ENCODE measurements at places on chromosomes 4 and X.

DNA sequence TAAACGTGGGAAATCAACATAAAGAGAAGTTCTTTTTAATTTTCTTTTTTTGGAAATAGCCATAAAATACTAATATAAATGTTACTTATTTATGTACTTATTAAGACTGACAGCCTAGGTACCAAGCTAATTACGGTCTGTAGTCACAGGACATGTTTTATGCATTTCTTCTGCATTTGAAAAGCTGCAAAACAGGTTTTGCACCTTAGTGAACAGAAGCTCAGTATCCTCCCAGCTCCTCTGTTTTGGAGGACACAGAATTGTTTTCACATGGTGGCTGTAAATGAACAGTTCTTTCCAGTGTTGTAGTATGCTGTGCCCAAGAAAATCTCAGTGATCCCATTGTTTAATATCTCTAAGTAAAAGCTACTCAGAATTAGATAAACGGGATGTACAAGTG is 1788.0 kb upstream of the TENM3 start:
- DNase-seq = peak; percentile 88

- no peak for DNase-seq
These were observed 47.3 kb downstream of the SETD7 start for GRCh38 chr4:139508581-139509237.

DNA sequence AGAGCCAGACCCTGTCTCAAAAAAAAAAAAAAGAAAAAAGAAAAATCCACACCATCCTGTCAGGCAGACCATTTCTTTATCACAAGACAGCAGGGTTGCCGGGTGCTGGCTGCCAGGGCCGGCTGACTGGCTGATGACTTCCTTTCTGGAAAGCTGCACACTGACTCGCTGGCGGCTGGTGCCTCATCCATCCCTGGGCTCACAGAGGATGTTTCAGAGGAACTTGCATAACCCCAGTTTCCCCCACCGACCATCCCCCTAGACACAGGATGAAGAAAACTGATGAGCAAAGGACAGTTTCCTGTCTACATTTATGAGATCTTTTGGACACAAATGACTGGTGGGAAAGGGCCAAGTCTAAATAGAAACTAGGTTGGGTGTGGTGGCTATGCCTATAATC is 14.1 kb downstream of the HPSE start:
- no peak for DNase-seq

DNA sequence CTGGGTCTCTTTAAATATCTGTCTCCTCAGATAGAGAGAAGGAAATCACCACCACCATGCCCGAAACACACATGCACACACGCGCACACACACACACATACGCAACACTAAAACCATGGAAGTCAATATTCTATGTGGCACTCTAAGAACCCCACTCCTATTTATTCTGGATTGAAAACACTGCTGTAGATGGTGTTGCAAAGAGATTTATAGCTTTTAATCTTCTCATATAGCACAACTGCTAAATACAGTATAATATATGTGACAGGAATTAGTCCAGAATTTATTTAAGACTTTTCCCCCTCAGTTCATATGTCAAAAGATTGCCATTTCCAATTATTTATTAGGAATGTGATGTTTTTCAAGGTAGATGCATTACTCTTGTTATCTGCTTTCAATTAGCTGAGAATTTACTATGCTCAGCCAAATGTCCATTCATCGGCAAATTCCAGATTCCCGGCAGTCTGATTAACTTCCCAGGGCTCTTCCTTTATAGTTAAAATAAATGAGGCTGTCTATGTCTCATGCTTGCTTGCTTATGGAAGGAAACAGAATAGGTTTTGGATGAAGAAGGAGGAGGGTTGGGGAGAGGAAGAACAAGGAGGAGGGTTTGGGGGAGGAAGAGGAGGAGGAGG is 115.4 kb upstream of the NDP start:
- no peak for DNase-seq

DNA sequence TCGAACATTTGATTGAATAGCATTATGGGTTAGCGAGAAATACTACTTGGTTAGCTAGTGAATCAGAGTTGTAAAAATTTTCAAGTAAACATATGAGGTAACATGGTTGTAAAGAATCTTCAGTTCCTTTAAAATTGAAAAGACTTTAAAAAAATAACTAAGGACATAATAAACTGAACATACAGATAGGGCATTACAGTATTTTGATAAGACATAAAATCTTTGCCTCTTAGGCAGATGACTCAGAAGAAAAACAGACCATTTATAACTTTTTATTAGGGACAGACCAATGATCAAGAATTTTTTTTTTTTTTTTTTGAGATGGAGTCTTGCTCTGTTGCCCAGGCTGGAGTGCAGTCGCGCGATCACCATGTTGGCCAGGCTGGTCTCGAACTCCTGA is 43.1 kb downstream of the PNMA5 start:
- no peak for DNase-seq

- no peak for DNase-seq
These were observed 16.5 kb upstream of the KLHL34 start for GRCh38 chrX:21674430-21675186.

GRCh38 chr4:103719105-103719829 is 518 bp downstream of the TACR3 start:
- no peak for DNase-seq

- peak; percentile 34 for DNase-seq
These were observed 7.0 kb upstream of the TXK start for GRCh38 chr4:48141048-48141447.

- no peak for DNase-seq
These were observed 102.8 kb downstream of the INPP4B start for GRCh38 chr4:142743121-142743825.

DNA sequence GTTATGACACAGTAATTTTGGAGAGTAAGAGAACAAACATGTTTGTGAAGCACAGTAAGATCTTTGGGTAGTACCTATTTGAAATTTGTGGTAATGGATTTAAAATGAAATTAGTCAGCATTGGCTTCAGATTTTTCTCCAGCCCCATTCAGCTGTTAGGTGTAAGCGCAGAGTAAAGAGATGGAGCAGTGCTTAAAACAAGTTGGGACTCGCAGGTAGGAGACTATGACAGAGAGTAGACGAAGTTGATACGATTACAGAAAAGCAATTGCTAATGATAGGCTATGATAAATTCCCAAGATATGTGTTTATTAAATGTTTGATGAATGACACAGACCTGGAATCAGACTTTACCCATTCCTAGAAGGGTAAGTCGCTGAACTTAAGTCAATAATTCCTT is 72.6 kb downstream of the CHIC2 start:
- no peak for DNase-seq

DNA sequence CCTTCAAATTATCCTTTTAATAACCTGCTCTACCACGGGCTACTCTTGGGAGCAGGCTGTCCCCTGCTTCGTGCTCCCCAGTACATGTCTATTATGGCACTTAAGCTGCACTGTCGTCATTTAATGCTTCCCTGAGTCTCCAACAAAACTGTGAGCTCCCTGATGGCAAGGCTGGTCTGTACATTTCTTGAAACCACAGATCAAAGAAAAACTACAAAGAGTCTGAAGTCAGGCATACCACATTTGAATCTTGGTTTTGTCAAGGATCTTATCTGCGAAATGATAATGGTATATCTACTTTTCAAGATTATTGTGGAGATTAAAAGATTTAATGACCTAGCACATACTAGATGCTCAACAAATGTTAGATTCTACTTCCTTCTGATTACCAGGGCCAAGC is 45.7 kb downstream of the MAML3 start:
- no peak for DNase-seq

- no peak for DNase-seq
These were observed 34.0 kb downstream of the PPP2R3B start for GRCh38 chrX:352582-353314.

DNA sequence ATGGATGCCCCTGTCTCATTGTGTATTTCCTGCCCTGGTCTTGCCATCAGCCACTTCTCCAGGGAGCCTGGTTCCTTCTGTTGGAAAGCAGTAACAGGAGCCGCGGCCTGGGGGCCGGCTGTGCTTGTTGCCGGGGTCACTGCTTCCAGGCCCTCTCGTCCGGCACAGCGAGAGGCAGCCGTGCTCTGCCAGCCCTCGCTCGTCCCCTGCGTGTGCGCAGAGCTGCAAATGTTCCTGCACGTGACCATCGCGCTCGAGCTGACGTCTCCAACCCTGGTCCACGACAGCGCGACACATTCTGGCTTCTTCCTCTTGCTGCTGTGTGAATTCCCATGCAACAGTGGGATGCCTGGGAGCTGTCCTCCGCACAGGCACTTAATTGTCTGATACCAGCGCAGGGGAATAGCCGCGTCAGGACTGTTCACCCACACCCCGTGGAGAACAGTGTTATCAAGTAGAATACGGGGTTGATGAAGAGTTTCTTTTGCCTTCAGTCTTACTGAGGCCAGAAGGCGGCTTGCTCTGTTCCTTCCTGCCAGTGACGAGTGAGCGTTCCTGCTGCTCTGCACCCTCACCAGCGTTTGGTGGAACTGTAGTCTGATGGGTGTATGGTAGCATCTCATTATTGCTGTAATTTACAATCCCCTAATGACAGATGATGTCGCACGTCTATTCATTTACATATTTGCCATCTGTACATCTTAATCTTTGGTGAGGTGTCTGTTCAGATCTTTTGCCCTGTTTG is 12.3 kb downstream of the PDE6B start:
- no peak for DNase-seq

- DNase-seq = no peak
These were observed 48.6 kb downstream of the PLS3 start for GRCh38 chrX:115609621-115610020.

- DNase-seq = no peak
These were observed 514.7 kb upstream of the SPANXN1 start for GRCh38 chrX:144732588-144732987.

DNA sequence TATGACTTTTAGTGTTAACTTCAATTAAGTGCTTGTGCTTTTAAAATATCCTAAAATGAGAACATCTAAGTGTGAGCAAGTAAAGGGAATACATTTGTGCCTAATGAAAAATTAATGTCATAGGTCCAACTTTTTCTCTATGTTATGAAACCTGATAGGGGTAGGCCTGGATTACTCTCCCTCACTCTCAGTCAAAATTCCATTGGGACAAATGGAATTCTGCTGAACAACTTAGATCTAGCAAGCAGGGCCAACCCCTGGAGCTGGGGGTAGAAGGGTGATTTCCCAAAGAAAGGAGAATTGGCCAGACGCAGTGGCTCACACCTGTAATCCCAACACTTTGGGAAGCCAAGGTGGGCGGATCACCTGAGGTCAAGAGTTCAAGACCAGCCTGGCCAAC is 67.4 kb downstream of the EDNRA start:
- DNase-seq = no peak

- no peak for DNase-seq
These were observed 1569.9 kb downstream of the PCDH7 start for GRCh38 chr4:32290102-32290501.

GRCh38 chr4:185467101-185467500 is 4.4 kb downstream of the CCDC110 start:
- DNase-seq = no peak

DNA sequence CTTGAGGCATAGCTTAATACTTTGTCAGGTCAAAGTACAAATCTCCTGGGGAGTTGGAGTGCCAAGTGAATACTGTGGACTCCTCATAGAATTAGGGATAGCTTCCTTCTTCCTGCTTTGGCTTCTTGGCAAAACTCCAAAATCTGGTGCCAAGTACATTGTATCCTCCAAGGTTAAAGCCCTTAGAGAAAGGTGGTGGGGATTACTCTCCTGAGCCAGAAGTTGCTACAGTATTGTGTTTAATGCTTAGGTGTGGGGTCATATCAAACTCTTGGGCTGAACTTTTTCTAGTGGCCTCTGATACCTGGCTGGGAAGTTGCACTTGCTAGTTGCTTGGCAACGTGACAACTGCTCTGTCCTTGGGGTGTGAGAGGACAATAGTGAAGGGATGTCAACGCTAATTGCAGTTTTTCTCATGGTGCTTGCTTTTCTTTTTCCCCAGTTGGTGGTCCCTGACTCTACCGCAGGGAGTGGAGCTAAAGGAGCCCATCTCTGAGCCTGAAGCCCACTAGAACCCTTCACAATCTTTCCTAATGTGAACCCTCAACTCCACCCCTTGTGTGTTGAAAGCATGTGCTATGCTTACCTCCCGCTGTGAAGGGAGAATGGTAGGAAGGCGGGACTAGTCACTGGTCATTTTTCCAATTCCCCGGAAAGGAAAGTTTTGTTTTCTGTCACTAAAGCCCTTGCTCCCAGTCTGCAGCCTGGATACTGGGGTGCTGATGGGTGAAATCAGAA is 35.5 kb downstream of the DLG3 start:
- no peak for DNase-seq

GRCh38 chrX:77450415-77450814 is 3.2 kb downstream of the FGF16 start:
- no peak for DNase-seq

GRCh38 chr4:183468210-183469095 is 24.0 kb downstream of the CDKN2AIP start:
- DNase-seq = no peak

DNA sequence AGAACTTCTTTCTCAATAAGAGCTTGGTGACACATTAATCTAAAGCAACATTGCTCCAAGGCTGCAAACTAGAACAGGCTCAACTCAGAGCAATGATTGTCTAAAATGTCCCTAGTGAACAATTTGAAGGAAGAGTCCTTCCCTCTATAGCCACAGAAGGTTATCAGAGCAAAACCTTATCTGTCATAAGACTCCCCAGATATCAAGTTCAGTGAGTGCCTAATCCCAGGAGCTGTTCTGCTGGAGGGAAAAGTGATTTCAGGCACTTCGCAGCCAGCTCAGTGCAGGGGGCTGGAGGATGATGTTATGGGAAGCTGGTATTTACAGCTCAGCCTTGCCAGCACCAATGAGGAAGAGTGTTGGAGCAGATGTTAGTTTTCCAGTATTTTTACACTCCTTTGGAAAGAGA is 497.5 kb downstream of the INPP4B start:
- no peak for DNase-seq

DNA sequence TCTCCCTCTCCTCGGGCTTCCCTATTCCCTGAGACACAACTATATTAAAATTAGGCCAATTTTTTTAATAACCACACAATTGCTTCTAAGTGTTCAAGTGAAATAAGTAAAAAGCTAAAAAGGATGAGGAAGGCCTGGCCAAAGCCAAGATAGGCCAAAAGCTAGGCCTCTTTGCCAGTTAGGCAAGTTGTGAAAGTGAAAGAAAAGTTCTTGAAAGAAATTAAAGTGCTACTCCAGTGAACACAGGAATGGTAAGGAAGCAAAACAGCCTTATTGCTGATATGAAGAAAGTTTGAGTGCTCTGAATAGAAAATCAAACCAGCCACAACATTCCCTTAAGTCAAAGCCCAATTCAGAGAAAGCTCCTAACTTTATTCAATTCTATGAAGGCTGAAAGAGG is 114.2 kb upstream of the FAT4 start:
- no peak for DNase-seq

GRCh38 chrX:115467961-115468360 is 93.0 kb upstream of the PLS3 start:
- DNase-seq = no peak

DNA sequence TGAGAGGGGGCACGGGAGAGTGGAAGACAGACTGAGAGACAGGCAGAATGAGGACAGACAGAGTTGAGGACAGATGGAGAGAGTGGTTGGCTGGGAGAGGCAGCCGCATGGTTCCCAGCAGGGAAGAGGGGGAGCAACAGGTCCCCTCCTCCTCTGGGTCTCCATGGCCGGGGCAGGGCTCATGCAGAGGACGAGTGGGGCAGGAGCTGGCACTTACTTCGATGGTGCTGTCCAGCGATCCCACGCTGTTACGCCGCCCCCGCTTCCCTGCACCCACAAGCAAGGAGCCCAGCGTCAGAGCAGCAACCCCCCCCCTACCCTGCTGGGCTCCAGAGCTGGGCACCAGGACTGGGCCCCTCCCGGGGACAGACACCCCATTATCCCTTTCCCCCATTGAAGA is 10.6 kb upstream of the KDM5C start:
- DNase-seq = no peak
